ENCODE measurements at places on chromosomes 6 and 20.

GRCh38 chr20:35226884-35227681, 593 bp downstream of the MMP24 start:
- peak; percentile 3 for DNase-seq

DNA sequence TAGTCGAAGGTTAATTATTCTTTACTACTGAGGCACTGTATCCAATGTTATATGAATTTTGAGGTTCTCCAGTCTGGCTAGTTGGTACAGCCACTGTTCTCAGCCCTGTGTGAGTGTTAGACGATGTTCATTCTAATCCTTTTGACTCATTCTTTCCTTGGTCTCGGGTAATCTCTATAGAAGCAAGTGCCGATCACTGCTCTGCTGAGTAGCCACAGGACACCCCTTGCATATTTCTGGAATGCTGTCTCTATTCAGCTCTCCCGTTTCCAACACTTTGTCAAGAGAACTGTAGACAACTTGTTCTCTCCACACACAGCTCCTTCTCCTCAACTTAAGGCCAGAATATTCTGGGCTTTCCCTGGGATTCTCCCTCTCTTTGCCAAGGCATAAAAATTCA, 42.4 kb upstream of the PLCB1 start:
- no peak for DNase-seq

DNA sequence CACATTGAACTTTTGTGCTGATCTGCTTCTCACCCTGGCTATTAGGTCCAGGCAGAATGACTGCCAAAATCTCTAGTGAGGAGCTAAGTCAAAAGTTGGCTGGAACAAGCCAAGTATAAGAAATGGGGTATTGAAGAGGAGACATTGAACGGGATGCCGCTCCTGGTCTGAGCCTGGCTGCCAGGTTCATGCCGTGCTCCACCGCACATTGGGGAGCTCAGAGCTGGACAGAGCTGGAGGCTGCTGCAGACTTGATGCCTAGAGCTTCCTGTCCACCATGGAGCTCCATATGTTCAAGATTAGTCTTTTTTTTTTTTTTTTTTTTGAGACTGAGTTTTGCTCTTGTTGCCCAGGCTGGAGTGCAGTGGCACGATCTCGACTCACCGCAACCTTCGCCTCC, 4.1 kb upstream of the IFT52 start:
- no peak for DNase-seq

- DNase-seq: no peak
Measured at GRCh38 chr6:137892271-137892708, 25.2 kb downstream of the TNFAIP3 start.

- no peak for DNase-seq
Measured at GRCh38 chr6:105372849-105373182, 30.1 kb downstream of the PREP start.

DNA sequence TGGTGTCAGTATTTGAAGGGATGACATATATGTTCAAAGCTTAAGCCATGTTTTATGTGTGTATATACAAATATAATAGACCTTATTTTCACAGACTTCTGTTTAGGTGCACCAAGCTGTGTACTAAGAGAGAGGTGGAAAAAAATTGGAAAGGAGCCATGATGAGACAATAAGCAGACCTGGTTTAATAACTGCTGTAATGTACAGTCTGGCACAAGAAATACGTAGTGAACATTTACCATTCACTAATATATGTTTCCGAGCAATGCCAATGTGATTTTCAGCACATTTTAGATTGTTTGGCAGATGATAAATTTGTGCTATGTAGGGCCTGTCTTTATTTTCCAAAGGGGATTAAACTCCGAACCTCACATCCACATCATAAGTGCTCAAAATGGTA, 116.3 kb downstream of the KHDC1L start:
- no peak for DNase-seq

- no peak for DNase-seq
Measured at GRCh38 chr20:20971810-20972209, 134.3 kb downstream of the LINC00237 start.

GRCh38 chr20:35320396-35321126, 28.3 kb upstream of the FAM83C start:
- DNase-seq: no peak

GRCh38 chr20:62759981-62760431, 36.3 kb upstream of the MRGBP start:
- no peak for DNase-seq

DNA sequence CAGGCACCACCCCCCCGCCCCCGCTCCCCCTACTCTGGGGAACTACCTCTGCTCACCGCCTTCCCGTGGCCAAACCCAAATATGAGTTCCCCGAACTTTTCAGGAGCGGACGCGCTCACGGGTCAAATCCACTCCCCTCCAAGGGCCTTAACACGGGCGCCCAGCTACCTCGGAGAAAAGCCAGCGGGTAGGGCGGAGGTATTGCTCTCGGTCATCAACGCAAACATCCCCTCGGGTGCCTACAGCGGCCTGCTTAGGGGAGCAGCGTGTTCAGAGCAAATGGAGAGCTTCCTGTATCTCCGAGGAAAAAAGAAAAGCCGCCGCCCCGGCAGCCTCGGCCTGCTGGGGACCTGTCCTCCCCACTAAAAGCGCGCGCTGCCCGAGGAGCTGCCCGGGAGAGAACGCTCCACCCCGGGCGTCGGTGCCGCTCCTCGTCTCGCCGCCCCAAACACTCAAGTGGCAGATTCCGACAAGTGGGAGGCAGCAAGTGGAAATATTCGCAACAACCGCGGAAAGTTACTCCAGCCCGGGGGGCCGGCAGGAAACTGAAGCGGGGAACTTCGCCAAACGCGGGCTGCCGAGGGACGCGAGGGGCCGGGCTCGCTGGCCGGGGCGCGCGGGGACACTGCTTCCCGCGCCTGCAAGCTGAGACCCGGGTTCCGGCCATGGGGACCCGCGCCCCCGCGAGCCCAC, 699 bp downstream of the PTPRT start:
- no peak for DNase-seq

DNA sequence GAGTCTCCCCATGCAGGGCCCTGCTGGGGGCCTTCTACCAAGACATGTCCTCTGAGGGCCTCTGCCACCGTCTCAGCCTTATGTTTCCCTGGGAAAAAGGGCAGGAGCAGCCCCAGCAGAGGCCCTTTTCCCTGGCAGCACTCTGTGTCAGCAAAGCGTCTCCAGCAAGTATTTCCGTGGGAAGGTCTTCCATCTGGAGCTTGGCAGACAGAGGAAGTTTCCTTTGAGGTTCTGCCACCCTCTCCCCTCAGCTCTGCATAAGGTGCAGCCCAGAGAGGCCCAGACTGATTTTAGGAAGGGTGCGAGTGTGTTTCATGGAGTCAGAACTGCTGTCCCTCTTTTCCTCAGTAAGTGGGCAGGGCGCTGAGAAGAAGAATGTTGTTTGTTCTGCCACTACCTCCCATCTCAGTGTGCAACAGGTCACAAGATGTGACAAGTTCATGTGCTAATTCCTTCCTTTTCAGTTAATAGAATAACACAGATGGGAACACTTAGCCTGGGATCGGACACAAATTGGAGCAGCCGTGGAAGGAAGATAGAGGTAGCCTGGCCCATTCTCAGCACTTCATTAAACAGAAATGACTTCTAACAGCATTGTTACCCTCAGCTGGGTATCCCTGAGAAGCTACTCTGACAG, 784.4 kb downstream of the MAFB start:
- DNase-seq: no peak

GRCh38 chr6:71533939-71534379, 245.3 kb downstream of the OGFRL1 start:
- peak; percentile 3 for DNase-seq

DNA sequence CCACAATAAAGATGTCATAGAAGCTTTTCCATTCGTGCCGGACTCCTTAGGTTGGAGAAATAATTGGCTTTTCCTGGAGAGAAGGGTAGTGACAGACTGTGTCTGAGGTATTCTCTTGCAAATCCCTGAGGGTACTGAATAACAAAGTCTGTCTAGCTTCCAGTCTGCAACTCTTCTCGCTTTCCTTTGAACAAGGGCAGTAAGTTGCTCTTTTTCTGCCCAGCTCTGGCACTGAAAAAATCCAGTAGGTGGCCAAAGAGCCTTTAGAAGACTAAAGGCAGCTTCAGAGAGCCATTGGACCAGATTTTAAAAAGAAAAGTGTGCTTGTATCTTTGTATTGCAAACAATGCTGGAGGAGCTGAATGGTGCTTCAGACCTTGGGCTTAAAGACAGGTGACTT, 20.7 kb upstream of the RREB1 start:
- DNase-seq: no peak

DNA sequence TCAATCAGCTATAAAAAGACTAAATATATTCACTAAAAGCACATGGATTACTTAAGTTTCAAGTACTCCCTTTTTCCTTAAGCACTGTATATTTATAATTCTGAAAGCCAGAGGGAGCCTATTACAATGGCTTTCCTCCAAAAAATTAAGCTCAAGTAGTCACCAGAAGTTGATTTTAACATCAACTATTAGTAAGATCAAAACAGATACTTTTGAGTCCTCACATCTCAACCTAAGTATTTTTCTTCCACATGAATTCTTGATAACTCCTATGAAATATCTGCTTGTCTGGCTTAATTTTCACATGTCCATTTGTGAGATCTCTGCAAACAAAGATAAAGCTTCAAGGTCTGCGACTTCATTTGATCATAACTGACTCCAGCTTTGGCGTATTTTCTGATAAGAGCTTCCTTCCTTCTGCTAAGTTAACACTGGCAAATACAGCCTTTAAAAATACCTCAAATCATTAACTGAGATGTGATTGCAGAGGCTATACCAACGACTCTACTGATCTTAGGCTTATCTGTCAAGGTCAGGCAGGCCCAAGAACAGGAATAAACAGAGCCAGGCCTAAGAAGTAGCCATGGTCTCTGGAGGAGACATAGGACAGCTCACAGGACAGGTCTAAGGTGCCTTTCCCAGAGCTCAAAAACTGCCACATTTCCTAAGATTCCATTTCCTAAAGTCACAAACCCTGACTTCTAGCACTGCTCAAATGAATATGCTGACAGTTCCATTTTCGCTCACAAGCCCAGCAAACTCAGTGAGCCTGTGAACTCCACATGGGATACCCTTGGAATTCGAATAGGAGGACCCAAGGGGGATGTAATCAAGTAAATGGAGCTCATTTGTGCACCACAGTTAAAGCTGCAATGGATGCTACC, 10.0 kb downstream of the SNX5 start:
- no peak for DNase-seq

- no peak for DNase-seq
Measured at GRCh38 chr20:41748051-41748450, 129.9 kb upstream of the CHD6 start.
